ENCODE measurements at places on chromosomes 1 and 21. TPM values are rescaled to one million over a fixed set of nuclear protein-coding genes. Genes with fewer than 3 reads are reported as not detected.

C1orf159 gene
- 5.4 TPM for total RNA-seq

FCRL1 gene
- total RNA-seq, result not detected

MAGI3 gene
- 8.6 TPM for total RNA-seq

PDXK gene
- 56.9 TPM for total RNA-seq

GRCh38 chr1:67869233-67869632, 36.0 kb upstream of the GNG12 start:
- no peak for DNase-seq

DNA sequence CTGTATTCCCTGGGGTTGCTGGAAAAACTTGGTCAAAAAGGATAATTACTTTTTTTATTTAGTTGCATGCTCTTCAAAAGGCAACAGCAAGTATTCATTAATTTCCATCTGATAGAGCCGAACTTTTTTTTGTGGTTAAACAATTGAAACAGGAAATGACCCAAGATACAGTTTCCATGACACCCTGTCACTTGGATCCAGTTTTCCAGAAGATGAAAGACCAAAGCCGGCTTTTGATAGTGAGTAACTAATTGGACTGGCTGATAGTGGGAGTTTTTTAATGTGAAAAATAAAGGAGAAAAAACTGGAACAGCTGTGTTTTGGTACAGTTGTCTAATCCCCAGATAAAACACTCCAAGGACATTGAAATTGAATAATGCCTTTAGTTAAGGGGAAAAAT, 33.0 kb downstream of the CACHD1 start:
- DNase-seq, result no peak

- DNase-seq, result no peak
Measured at GRCh38 chr1:7076572-7076971, 291.3 kb downstream of the CAMTA1 start.

DNA sequence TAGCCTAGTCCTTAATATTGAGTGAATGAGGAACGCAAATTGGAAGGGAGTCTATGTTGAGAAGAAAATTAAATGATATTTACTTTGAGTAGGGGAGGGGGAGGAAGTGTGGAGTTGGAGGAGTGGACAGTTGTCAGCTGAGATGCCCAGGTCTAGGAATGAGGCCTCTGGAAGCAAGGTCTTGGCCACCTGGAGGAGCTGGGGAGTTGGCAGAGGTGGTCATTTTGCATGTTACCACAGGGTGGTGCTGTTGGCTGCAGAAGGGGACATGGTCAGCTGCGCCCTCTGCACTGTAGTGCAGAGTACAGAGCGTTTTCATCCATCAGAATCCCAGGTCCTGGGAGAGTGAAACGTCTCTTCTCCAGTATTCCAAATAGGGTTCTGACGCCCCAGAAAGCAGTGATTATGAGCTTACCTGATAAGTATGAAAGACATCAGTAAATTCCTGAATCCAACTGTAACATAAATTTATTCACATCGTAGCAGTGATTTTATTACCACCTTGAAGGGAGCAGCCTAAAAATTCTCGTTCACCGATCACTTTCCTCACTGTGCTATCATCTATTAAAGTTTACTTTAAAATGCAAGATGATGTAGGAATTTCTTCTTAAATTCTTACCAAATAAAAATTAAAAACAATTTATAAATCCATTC, 13.8 kb downstream of the PARK7 start:
- DNase-seq, result no peak

GRCh38 chr1:46114925-46115603, 17.4 kb downstream of the PIK3R3 start:
- DNase-seq, result no peak

DNA sequence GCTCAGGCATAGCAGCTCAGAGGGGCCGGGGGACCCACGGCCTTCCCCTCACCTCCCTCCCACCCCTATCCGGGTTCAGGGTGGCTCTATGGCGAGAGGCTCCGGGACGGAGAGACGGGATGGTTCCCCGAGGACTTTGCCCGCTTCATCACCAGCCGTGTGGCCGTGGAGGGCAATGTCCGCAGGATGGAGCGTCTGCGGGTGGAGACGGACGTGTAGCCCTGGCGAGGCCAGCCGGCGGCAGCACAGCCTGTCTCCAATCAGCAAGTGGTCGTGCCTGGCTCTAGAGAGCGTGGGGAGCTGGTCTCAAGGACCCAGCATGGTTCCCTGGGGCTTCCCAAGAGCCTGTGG, 25.9 kb downstream of the ARHGEF16 start:
- no peak for DNase-seq

- no peak for DNase-seq
Measured at GRCh38 chr1:158145173-158145719, 35.4 kb upstream of the CD1D start.
